Uterus (tissue), 4 donors: ENCODE measurements at places on chromosomes 13 and 19. TPM values are rescaled to one million over a fixed set of nuclear protein-coding genes. Genes with fewer than 3 reads are reported as not detected.
A peak's percentile ranks its signal among the peaks of the same experiment; 100 is the strongest.

- no peak for DNase-seq
These were observed 660 bp upstream of the MVB12A start for GRCh38 chr19:17419154-17419620.

GRCh38 chr13:111177081-111177711 is 62.1 kb downstream of the ARHGEF7 start:
- peak; percentile 32 for DNase-seq

GRCh38 chr13:73870970-73871935 is 263.0 kb downstream of the KLF12 start:
- no peak for DNase-seq

DNA sequence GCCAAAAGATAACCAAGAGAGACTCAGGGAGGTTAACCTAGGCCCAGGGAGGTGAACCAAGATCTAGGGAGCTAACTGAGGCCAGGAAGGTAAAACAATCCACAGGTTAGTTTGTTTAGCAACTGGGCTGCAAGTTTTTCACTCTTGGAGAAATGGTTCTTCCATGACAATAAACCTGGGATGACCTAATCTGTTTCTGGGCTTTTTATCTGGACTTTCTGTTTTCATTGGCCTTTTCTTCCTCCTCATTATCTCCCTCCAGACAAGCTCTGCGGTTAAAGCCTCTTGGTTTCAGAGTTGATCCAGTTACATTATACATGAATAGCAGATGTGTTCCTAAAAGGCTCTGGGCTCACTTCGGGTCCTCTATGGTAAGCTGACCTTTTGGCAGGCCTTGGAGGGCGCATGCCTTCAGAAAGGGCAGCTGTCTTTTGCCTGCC is 44.2 kb downstream of the PCDH8 start:
- no peak for DNase-seq

- no peak for DNase-seq
These were observed 1509.9 kb downstream of the SLITRK5 start for GRCh38 chr13:89181041-89181440.

- DNase-seq = no peak
These were observed 2.8 kb downstream of the BRME1 start for GRCh38 chr19:13902993-13903555.

- DNase-seq = no peak
These were observed 2.4 kb downstream of the PPP1R13L start for GRCh38 chr19:45402298-45403061.

DNA sequence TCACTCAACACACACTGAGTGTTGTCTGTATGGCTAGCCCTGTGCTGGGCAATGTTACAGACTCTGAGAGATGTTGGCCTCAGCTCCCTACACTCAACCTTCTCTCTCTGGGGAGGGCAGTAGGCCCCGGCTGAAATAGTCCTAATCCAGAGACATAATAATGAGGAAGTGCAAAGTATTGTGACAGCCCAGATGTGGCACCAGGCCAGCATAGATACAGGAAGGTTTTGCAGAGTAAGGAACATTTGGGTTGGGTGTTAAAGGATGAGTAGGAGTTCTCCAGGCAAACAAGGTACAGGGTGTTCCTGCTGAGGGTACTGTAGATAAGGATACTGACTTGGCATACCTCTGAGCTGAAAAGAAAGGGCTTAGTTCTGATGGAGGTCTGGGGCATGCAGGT is 2.4 kb downstream of the LIN7B start:
- DNase-seq = no peak

- DNase-seq = no peak
These were observed 121.0 kb downstream of the KLF5 start for GRCh38 chr13:73179650-73180274.

GRCh38 chr13:24036115-24036514 is 124.4 kb upstream of the SPATA13 start:
- DNase-seq = no peak

GRCh38 chr13:114110091-114110829 is 22.2 kb downstream of the RASA3 start:
- peak; percentile 27 for DNase-seq

- DNase-seq = no peak
These were observed 12.4 kb upstream of the AKAP11 start for GRCh38 chr13:42259515-42259914.

- DNase-seq = no peak
These were observed 499 bp downstream of the LSM7 start for GRCh38 chr19:2327773-2328400.

DNA sequence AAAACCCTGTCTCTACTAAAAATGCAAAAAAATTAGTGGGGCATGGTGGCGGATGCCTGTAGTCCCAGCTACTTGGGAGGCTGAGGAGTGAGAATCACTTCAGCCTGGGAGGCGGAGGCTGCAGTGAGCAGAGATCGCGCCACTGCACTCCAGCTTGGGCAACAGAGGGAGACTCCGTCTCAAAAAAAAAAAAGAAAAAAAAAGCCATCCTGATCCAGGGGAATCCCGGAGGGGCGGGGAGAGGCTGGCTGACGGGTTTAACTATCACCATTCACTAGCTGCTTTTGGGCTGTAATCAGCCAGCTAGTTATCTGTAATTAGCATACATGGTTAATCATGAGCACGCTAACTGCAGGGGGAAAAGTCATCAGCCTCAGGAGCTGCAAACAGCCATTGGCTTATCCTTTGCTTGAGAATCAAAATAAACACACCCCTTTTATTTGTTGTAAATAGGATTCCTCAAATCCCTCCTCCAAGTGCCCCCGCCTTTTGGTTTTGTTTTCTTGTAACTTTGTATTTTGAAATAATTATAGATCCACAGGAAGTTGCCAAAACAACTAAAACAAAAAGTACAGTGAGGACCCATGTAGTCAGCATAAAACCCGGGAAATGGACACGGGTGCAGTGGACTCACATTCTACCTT is 9.6 kb downstream of the FSD1 start:
- DNase-seq = no peak

- DNase-seq = no peak
These were observed 865 bp upstream of the CRLF1 start for GRCh38 chr19:18607226-18608101.

DNA sequence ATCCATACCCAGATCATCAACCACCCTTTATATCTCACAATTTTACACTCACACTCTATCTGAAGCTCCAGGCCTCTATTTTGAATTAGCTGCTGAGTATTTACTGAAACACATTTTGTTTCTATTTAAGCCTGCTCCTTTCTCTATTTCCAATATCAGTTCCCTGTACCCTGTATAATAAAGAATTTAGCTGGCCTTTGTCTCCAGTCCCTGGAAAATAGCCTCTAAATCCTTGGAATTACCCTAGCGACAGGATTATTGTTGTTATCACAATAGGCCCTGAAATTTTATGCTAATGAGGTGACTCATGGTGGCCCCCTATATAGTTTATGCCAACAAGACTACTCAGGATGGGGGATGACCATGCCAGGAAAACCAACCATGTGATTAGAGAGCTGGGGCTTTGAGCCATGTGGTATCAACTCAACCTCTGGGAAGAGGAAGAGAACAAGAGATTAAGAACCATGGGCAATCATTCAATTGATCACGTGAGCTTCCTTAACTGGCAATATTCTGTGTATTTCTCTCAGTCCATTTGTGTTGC is 72.7 kb downstream of the KATNAL1 start:
- DNase-seq = no peak

- DNase-seq = no peak
These were observed 266.2 kb downstream of the MAB21L1 start for GRCh38 chr13:35210261-35210660.

GRCh38 chr19:8481201-8481600 is 21.2 kb downstream of the PRAM1 start:
- no peak for DNase-seq

DNA sequence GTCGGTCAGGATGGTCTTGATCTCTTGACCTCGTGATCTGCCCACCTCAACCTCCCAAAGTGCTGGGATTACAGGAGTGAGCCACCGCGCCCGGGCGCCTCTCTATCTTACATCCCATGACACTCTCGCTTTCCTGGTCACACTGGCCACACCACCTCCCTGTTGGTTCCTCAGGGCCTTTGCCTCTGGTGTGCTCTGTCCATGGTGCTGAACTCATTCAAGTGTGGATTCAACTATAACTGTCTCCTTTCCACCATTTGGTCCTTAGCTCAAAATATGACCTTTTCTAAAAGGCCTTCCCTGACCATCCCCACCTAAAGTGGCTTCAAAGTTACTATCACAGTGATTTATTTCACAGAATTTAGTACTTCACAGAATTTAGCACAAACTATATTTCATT is 3.7 kb upstream of the SMIM17 start:
- no peak for DNase-seq

DNA sequence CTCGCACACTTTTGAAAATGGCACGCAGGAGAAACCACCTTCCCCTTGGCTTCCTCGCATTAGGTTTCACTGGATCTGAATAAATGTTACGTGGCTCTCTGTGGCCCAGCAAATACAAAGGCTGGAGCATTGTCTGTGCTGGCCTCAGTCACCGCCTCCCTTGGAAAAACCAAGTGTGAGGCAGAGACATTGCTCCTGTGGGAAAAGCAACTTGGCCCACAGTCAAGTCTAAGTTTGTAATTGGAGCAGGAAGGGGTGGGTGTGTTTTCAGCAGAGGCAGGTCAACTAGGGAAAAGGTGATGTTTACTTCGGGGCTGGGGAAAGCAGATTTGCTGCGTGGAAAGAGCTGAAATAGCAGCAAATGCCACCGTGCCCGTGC is 101.6 kb downstream of the IRS2 start:
- DNase-seq = no peak

- DNase-seq = no peak
These were observed 87.0 kb upstream of the HTR2A start for GRCh38 chr13:46983881-46984280.

DNA sequence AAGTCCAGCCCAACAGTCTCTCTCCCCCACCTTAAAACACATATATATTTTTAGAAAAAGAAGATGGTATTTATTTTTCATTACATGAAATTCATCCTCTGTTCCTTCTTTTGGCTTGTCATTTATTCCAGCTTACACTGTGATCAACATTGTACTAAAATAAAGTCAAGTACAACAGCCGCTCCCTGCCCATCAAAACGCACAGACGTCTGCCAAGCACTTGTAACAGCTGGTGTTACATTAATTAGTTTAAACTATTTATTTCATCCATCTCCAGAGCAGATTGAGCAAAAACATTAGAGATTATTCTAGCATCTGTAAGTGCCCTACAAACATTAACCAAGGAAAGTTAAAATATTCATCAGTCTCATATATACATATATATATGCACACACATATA is 350.5 kb downstream of the DACH1 start:
- no peak for DNase-seq

DNA sequence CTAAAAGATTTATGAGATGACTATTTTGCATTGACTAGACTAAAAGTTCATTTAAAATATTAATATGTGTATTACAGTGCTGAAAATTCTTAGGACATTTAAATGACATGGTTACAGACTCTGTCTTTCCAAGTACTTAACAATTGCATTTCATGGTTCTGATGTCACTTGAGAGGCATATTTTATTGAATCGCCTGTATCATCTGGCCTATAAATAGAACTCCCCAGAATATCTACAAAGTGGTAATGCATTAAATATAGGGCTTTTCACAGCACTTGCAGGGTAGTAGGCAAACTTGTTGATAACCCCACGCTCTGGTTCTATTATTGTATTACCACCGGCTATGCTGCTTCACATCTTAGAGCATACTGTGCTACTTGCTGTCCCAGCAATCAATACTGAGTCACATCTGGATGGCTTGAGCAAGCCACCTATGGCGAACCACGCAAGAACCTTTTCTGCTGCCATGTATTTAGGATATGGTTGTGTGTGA is 400.6 kb downstream of the HS6ST3 start:
- no peak for DNase-seq

- DNase-seq = no peak
These were observed 2.3 kb upstream of the KBTBD7 start for GRCh38 chr13:41196620-41197019.

GRCh38 chr19:3024509-3024869 is 4.6 kb downstream of the TLE2 start:
- DNase-seq = no peak

- DNase-seq = no peak
These were observed 423.7 kb upstream of the TSHZ3 start for GRCh38 chr19:31772915-31773314.

- no peak for DNase-seq
These were observed 167.1 kb downstream of the LMO7 start for GRCh38 chr13:75803164-75803611.

DNA sequence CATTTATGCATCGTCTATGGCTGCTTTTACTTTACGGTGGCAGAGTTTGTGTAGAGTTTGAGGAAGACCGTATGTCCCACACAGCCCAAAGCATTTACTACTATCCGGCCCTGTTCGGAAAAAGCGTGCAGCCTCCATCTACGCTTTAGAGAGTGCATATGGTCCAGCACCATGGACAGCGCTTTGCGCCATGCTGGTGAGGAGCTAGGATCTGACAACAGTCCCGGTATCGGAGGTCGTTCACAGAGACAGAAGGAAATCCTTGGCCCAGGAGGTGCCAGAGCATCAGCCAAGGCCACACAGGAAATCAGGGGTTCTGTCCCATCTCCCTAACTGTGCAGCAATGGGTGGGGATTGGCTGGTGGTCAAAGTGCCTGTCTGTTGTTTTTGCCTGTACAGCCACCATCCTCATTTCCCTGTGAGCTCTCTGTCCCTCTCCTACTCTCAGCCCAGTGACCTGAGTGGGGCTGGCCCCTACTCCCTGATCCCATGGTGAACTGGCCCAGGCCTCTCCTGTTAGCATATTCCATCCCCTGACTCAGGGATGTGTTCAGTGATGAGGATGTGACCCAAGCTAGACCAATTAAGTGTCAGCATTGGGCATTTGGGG is 16.2 kb upstream of the PRODH2 start:
- DNase-seq = peak; percentile 31

DNA sequence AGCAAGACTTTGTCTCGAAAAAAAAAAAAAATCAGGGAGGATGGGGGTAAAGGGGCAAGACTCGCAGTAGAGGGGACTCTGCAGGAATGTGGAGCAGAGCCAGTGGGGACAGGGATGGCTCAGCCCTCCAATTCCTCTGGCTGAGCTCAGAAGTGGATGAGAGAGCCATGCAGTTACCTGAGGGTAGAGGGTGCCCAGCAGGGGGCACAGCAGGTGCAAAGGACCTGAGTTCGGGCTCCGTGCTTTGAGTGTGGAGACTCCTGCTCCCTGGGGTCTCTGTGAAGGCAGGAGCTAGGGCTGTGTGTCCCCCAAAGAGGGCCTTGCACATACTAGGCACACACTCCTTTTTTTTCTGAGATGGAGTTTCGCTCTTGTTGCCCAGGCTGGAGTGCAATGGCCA is 7.7 kb downstream of the DOCK6 start:
- no peak for DNase-seq

Gene PSENEN
- 12.6 TPM for total RNA-seq

Gene DAND5
- total RNA-seq = not detected

Gene HSD17B14
- total RNA-seq = 5.6 TPM

Gene TMEM190
- total RNA-seq = not detected

Gene CRX
- total RNA-seq = not detected

Gene PSG2
- total RNA-seq = not detected

Gene ZNF793
- total RNA-seq = 3.1 TPM

Gene ANKRD24
- total RNA-seq = 1.8 TPM
